ENCODE measurements at places on chromosomes 11 and 22. TPM values are rescaled to one million over a fixed set of nuclear protein-coding genes. Genes with fewer than 3 reads are reported as not detected.

- H3K4me3 ChIP-seq, result no peak overlapping the region
- no peaks in the 10 kb centered on the region for H3K27me3 ChIP-seq
- no peak overlapping the region for H3K27ac ChIP-seq
Measured at GRCh38 chr11:5043380-5043779, 2.9 kb upstream of the OR52J3 start.

- H3K27me3 ChIP-seq, result no peaks in the 10 kb centered on the region
- no peak for DNase-seq
- peaks cover 4% of the 10 kb centered on the region for H3K4me1 ChIP-seq
- no peak overlapping the region for H3K4me3 ChIP-seq
Measured at GRCh38 chr11:22084056-22084455, 108.8 kb upstream of the ANO5 start.

GRCh38 chr11:13826505-13827278, 135.8 kb upstream of the SPON1 start:
- no peaks in the 10 kb centered on the region for H3K36me3 ChIP-seq
- H3K27ac ChIP-seq, result no peak overlapping the region
- H3K4me3 ChIP-seq, result no peak overlapping the region
- H3K27me3 ChIP-seq, result no peaks in the 10 kb centered on the region
- no peak for DNase-seq

GRCh38 chr22:17724678-17725499, 49.4 kb downstream of the BID start:
- peaks cover 3% of the 10 kb centered on the region for H3K36me3 ChIP-seq
- H3K27ac ChIP-seq, result peak overlapping the region; percentile 59
- H3K4me1 ChIP-seq, result peaks cover 2% of the 10 kb centered on the region
- no peaks in the 10 kb centered on the region for H3K27me3 ChIP-seq
- no peak for DNase-seq

DNA sequence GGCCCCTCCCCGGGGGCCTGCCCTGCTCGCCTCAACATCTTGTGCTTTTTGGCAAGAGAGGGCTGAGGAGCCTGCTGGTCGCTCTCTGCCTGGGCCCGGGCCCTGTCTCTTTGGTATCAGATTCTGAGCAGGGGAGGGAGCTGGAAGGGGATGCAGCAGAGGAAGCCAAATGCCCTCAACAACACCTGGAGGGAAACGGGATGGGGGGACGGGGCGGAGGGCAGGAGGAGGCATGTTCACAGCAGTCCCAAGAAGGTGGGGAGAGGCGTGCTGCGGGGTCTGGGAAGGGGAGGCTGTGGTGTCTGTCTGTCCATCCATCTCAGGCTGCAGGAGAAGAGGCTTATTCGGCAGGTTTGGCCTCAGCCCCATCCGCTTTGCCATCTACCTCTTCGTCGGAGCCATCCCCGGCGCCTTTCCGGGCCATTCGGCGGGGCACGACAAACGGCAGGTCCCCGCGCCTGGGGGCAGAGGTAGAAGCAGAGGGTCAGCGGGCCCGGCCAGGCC, 29.4 kb downstream of the APOL1 start:
- peaks cover 7% of the 10 kb centered on the region for H3K36me3 ChIP-seq
- no peaks in the 10 kb centered on the region for H3K27me3 ChIP-seq
- no peaks in the 10 kb centered on the region for H3K4me1 ChIP-seq
- H3K4me3 ChIP-seq, result no peak overlapping the region
- no peak overlapping the region for H3K27ac ChIP-seq

- no peaks in the 10 kb centered on the region for H3K36me3 ChIP-seq
- peak; percentile 51 for DNase-seq
- no peaks in the 10 kb centered on the region for H3K4me1 ChIP-seq
- no peak overlapping the region for H3K27ac ChIP-seq
- no peaks in the 10 kb centered on the region for H3K27me3 ChIP-seq
- no peak overlapping the region for H3K4me3 ChIP-seq
Measured at GRCh38 chr22:38415561-38416321, 39.3 kb downstream of the KCNJ4 start.

- no peak for DNase-seq
- H3K4me1 ChIP-seq, result no peaks in the 10 kb centered on the region
- no peak overlapping the region for H3K4me3 ChIP-seq
- H3K27me3 ChIP-seq, result no peaks in the 10 kb centered on the region
Measured at GRCh38 chr11:13908535-13908934, 54.0 kb upstream of the SPON1 start.

- no peaks in the 10 kb centered on the region for H3K4me1 ChIP-seq
- no peaks in the 10 kb centered on the region for H3K36me3 ChIP-seq
- no peak overlapping the region for H3K27ac ChIP-seq
- no peak for DNase-seq
- no peak overlapping the region for H3K4me3 ChIP-seq
- H3K27me3 ChIP-seq, result no peaks in the 10 kb centered on the region
Measured at GRCh38 chr11:119626197-119626841, 102.7 kb downstream of the NECTIN1 start.

- H3K4me1 ChIP-seq, result no peaks in the 10 kb centered on the region
- no peak for DNase-seq
- H3K4me3 ChIP-seq, result no peak overlapping the region
- H3K36me3 ChIP-seq, result no peaks in the 10 kb centered on the region
- H3K27ac ChIP-seq, result no peak overlapping the region
Measured at GRCh38 chr11:57430952-57431351, 4.0 kb upstream of the SLC43A3 start.

DNA sequence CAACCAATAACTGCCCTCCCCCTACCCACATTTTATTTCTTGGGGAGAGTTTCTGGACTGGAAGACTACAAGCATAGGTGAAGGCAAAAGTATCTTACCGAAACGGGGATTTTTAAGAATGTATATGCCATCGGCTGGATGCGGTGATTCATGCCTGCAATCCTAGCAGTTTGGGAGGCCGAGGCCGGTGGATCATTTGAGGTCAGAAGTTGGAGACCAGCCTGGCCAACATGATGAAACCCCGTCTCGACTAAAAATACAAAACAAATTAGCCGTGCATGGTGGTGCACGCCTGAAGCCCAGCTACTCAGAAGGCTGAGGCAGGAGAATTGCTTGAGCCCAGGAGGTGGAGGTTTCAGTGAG, 20.8 kb upstream of the SLN start:
- H3K4me3 ChIP-seq, result no peak overlapping the region
- no peaks in the 10 kb centered on the region for H3K4me1 ChIP-seq
- H3K36me3 ChIP-seq, result no peaks in the 10 kb centered on the region
- H3K27ac ChIP-seq, result no peak overlapping the region

- DNase-seq, result peak; percentile 51
- H3K4me1 ChIP-seq, result peaks cover 8% of the 10 kb centered on the region
- no peaks in the 10 kb centered on the region for H3K27me3 ChIP-seq
- no peak overlapping the region for H3K4me3 ChIP-seq
- H3K36me3 ChIP-seq, result no peaks in the 10 kb centered on the region
Measured at GRCh38 chr11:121741351-121741760, 288.6 kb upstream of the SORL1-AS1 start.

GRCh38 chr11:68908273-68908672, 4.6 kb downstream of the IGHMBP2 start:
- H3K36me3 ChIP-seq, result no peaks in the 10 kb centered on the region
- no peak for DNase-seq
- H3K27ac ChIP-seq, result no peak overlapping the region
- H3K4me1 ChIP-seq, result no peaks in the 10 kb centered on the region

DNA sequence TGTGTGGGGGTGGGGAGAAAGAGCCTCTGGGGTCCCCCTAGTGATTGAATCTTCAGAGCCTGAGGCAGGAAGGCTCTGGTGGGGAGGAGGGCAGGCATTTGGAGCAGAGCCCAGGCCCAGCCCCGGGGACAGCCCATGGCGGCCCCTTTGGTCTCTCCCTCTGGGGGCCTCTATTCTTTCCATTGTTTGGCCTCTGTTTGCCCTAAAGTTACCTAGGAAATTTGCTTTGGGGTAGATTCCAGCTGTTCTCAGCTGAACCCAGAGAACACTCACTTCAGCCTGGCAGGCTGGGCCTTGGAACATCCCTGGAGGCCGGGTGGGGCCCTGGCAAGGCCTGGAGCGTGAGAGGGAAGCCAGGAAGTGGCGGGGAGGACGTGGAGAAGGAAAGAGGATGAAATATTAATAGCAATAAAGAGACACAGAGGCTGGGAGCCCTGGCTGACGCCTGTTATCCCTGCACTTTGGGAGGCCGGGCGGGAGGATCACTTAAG, 22.9 kb upstream of the A4GALT start:
- peak; percentile 95 for DNase-seq
- H3K27me3 ChIP-seq, result no peaks in the 10 kb centered on the region
- H3K4me3 ChIP-seq, result no peak overlapping the region
- H3K36me3 ChIP-seq, result no peaks in the 10 kb centered on the region

- no peak overlapping the region for H3K4me3 ChIP-seq
- H3K36me3 ChIP-seq, result no peaks in the 10 kb centered on the region
- no peak overlapping the region for H3K27ac ChIP-seq
- H3K27me3 ChIP-seq, result no peaks in the 10 kb centered on the region
- H3K4me1 ChIP-seq, result no peaks in the 10 kb centered on the region
Measured at GRCh38 chr22:39176143-39176713, 23.7 kb upstream of the CBX7 start.

DNA sequence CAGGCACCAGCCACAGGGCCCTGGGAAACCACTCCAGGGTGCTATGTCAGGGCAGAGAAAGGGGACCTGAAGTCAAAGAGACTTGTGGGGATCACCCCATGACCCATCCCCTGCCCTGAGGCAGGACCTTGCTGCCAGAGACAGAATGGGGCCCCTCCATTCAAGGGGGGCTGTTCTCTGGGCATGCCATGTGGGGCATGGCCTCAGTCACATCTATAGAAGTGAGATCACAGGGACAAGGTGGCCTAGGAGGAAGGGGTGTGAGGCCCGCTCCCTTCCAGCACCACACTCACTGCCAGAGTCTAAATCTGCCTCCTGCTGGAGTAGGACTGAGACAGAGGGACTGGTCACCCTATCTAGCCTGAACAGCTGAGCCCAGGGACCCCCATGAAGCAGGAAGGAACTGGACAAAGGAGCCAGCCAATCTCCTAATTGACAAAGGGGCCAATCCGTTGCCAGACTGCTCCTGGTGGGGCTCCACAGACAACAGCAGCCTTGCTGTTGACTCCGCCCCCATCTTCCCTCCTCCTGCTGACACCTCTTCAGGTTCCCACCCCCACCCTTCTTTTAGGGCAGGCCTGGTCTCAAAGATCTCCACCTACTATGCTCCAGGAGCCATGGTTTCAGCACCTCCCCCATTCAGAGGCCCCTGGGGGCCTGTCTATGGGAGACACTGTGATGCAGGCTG, 26.0 kb downstream of the NEAT1 start:
- H3K27ac ChIP-seq, result no peak overlapping the region
- peaks cover 4% of the 10 kb centered on the region for H3K36me3 ChIP-seq
- no peaks in the 10 kb centered on the region for H3K27me3 ChIP-seq

DNA sequence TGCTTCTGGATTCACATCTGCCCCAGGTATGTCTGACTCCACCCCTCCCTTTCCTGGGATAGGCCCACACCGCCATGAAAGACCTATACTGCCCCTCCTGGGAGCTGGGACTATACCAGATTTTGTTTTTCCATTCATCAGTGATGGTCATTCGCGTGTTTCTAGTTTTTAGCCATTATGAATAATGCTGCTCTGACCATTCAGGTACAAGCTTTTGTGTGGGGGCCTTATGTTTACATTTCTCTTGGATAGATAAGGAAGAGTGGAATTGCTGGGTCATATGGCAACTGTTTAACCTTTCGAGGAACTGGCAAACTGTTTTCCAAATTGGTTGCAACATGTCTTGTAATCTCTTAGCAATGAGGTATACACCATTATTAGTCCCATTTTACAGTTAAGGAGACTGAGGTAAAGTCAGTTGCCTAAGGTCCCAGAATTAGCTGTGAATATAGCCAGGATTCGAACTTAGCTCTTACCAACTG, 1.2 kb upstream of the TBC1D10A start:
- H3K27me3 ChIP-seq, result no peaks in the 10 kb centered on the region
- H3K4me1 ChIP-seq, result no peaks in the 10 kb centered on the region
- H3K27ac ChIP-seq, result no peak overlapping the region
- no peak for DNase-seq

- no peak overlapping the region for H3K4me3 ChIP-seq
- no peak overlapping the region for H3K27ac ChIP-seq
- no peaks in the 10 kb centered on the region for H3K4me1 ChIP-seq
Measured at GRCh38 chr11:8301622-8302021, 37.9 kb upstream of the LMO1 start.

DNA sequence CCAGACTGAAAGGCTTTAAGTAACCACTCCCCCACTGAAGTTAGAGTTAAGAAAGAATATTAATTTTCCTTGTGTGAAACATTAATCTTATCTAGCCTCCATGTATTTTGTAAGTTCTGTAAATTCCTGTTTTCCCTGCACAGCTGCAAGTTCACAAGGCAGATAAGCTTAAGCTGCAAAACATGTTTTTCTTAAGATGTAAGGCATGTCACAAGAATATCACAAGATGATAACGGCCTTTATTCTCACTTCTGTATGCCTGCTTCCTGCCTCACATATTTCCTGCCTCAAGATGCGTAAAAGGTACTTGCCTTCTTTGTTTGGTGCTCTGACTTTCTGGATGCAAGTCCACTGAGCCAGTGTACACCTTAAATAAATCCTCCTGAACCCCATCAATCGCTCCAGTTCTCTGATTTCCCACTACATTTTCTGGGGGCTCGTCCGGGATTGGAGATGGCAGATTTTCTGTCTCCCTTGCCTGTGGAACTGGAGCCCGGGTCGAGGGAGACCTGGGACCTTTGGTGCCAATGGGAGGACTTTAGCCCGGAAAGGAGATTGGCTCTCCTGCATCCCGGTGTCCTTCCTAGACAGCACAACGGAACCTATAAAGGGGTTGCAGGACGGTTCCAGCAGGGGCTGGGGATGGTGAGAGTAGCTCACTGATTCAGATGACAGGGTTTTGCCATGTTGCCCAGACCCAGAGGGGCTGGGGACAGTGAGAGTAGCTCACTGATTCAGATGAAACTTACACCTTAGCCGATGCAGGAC, 30.2 kb downstream of the PPARA start:
- H3K36me3 ChIP-seq, result no peaks in the 10 kb centered on the region
- H3K27ac ChIP-seq, result no peak overlapping the region
- no peak for DNase-seq
- H3K4me3 ChIP-seq, result no peak overlapping the region
- no peaks in the 10 kb centered on the region for H3K27me3 ChIP-seq

Gene SAA2
- polyA plus RNA-seq, result 1.3 TPM

Gene MS4A6E
- polyA plus RNA-seq, result not detected

Gene MIAT
- 0.28 TPM for polyA plus RNA-seq

Gene SYNGR1
- 10.9 TPM for polyA plus RNA-seq

Gene GNB1L
- polyA plus RNA-seq, result 12.6 TPM

Gene GAL3ST3
- polyA plus RNA-seq, result not detected
